ENCODE measurements at places on chromosomes 11 and 22.
A peak's percentile ranks its signal among the peaks of the same experiment; 100 is the strongest.

DNA sequence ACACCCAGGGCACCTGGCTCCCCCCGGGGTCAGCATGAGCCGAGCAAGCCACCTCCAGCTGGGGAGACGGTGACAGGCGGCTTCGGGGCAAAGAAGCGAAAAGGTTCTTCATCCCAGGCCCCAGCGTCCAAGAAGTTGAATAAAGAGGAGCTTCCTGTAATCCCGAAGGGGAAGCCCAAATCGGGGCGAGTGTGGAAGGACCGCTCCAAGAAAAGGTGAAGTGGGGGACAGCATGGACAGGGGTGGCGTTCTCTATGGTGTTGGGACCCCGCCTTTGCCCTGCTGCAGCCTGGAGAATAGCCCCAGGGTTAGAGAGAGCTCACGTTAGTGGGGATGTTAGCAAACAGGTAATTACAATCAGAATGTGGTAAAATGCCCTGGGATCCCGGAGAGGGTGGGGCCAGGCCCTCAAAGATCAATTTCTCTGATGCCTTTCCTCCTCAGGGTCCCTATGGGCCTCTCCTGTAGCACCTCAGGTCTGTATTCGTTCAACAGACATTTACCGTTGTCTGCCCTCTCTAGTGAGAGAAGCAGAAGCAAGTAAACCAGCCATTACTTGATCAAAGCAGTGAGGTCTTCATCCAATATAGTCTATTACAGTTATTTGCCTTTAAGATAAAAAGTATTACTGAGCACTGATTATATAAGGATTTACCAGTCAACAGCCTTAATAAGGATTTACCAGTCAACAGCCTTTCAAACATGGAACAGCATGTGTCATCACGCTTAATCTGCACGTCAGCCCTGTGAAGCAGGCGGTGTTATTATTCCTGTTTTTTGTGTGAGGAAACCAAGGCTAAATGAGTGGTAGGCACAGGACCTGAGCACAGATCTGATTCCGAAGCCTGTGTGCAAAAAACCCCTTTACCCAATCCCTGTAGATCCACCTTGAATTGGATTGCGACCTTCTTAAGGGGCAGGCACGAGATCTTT lies 1.0 kb downstream of the CCDC86 start:
- no peak for DNase-seq

GRCh38 chr22:41768430-41768829 lies 32.0 kb upstream of the CCDC134 start:
- DNase-seq, result no peak

- no peak for DNase-seq
Observed at GRCh38 chr11:74559110-74559933, 33.1 kb upstream of the POLD3 start.

DNA sequence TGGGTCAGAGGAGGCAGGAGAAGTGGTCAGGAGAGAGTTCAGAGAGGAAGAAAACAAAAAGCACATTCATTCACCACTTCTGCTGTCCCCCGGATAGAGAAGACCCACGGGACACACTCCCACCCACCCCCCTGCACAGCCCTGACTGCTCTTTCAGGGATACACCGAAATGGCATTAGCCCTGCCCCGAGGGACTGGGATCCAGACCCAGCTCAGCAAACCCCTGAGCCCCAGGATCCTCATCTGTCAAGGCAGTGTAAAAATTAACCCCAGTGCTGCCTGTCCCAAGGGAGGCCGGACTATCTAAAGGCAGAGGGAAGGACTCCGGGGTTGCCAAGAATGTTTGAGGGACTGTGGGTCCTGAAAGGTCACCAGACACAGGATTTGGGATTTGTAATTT lies 31.2 kb downstream of the TPBGL start:
- DNase-seq, result no peak

DNA sequence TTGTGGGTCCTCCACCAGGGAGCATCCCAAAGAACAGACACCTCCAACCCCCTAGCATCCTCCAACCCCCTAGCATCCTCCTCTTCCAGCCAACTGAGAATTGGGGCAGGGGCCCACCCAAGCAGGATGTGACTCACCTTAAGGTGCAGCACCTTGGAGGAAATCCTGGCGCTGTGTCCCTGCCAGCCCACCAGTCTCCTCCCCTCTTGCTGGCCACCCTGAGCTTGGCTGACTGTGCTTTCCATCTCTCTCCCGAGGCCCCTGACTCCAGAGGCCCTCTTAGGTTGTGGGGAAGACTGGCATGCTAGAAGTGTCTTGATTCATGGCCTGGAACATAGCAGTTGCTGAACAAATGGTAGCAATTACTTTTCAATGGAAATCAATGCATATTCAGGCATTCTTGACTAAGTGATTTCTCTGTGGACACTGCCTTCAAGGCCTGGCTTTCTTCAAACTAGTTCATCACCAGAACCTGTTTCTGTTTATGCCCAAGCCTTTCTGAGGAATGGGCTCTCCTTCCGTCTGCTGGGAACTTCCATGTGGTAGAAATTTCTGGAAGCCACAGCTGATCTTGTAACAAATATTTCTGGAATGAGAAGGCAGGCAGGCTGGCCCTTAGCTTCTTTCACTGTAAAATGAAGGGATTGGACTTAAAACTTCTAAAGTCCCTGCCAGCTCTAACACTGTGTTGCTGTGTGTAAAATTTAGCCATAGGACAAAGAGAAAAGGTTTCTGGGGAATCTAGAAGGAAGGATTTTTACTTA lies 60.5 kb downstream of the CEP164 start:
- DNase-seq, result no peak

DNA sequence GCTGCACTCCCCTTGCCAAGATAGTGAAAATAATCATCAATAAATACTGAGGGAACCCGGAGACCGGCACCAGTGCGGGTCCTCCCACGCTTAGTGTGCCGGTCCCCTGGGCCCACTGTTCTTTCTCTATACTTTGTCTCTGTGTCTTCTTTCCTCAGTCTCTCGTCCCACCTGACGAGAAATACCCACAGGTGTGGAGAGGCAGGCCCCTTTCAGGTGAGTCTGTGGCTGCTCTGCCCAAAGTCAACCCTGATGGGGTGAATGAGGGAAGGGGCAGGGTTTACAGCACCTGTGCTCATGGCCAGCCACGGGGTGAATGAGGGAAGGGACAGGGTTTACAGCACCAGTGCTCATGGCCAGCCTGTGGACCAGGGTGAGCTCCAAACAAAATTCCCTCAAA lies 4.7 kb downstream of the BET1L start:
- no peak for DNase-seq

DNA sequence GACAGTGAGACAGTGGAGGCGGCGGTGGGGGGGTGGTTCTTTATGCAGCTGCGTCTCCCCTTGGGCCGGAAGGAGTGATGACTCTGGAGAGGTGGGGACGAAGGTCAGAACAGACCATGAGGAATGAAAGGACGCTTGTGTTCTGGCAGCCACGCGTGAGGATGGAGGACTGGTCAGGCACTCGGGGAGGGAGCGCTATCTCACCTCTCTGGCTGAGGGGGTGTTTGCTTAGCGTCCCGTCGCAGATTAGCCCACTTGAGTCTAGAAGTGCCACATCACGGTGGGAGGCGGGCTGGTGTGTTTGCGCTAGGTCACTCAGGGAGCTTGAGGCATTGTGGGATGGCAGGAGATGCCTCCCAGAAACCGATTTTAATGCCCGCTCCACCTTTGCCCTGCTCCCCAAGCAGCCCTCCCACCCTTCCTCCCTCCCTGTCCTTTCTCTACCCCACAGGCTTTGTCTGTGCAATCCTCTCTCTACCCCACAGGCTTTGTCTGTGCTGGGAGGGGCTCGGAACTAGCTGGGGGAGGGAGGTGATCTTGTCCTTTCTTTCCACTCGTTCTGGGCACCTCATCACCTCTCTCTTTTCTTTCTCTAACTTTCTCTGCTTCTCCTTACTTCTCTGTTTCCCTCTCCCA lies 97.8 kb downstream of the PKNOX2 start:
- DNase-seq, result no peak

GRCh38 chr11:14026961-14027360 lies 64.4 kb downstream of the SPON1 start:
- no peak for DNase-seq

- DNase-seq, result no peak
Observed at GRCh38 chr11:70727899-70728620, 329.7 kb downstream of the CTTN start.

GRCh38 chr11:65209711-65210360 lies 28.1 kb downstream of the CAPN1 start:
- no peak for DNase-seq

GRCh38 chr11:6498121-6498520 lies 1.0 kb downstream of the DNHD1 start:
- DNase-seq, result no peak

DNA sequence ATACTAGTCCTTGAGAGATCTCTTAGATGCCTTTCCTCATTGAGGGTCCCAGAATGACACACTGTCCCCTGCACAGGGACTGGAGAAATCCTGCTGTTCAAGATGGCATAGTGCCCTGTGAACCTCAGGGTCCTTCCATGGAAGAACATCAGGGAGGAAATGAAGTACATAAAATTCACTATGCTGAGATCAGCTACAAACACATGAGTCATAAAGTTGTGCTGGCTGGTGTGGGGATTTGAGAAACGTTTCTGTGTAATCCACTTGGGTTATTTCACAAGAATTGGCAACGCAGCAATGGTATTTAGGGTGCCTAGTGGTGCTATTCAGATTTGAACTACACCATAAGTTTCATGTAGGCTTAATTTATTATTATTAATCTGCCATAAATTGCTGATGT lies 174.4 kb downstream of the MAML2 start:
- DNase-seq, result no peak

DNA sequence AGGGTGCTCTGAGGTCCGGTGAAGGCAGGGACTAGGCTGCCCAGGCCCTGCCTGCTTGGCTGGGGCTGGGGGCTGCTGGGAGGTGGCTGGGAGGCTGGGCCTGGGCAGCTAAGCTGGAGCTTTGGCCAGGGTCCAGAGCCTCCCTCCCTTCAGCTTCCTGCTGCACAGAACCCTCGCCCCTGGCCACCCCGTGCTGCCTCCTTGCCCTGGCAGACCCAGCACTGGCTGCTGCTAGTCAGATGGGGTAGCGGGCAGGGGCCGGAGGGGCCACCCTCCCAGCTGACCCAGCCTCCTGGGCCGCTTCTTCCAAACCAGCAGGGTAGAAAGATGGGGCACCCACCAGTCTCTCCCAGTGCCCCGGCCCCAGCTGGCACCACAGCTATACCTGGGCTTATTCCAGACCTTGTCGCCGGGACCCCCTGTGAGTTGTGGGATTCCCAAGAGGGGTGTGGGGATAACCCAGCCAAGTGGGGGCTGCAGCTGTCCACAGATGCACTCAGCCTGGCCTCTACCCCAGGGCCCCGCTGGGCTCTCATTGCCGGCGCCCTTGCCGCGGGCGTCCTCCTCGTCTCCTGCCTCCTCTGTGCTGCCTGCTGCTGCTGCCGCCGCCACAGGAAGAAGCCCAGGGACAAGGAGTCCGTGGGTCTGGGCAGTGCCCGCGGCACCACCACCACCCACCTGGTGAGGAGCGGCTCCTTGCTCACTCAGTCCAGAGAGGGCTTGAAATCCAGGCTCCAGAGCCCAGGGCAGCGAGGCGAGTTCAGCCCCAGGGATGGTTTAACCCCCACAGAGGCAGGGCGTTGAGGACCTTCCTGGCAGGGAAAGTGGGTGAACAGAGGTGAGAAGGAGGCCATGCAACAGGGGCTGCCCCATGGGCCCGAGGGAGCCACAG lies at the start of gene SYT8:
SYT8 (plus strand) TSS at position 212 of the 892 bp plus-strand sequence; CDS start at position 328, 116 bp downstream.
- no peak for DNase-seq

DNA sequence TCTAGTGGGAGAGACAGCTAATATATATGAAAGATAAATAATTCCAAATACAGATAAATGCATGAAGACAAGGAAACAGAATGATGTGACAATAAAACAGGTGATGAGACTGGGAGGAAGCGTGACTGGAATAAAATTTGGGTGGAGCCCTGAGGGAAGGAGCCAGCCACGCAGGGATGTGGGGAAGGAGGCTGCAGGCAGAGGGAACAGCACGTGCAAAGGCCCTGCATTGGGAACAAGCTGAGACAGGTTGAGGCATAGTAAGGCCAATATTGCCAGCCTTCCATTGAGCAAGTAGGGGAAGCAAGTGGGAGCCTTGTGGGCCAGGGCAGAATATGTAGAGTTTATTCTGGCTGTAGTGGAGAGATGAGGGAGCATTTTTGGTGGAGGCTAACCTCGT lies 107.5 kb upstream of the CRYBB3 start:
- no peak for DNase-seq

DNA sequence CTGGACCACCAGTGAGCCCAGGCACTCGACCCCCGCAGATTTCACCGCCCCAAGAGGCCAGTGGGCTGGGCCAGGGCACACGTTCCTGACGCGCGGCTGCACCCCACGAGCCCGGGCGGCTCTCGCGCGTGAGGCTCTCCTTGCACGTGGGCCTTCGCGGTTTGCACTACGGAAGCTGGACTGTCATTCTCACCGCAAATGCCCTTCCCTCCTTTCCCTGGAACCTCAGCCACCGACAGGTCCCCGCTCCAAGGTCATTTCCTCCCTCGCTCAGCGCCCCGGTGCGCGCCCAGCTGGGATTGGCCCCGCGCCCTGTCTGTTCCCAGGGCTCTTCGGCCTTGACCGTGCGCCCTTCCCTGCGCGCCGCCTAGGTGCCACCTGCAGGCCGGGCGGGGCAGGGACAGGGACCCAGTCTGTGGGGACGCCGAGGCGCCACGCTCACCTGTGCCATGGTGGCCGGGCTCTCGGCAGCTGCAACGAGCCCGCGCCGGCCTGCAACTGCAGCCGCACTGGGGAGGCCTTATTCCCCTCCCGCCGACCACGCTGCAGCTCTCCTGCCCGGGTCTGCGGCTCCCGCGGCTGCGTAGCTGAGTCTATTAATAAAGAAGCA lies 2.1 kb upstream of the CPT1A start:
- DNase-seq, result peak; percentile 77

DNA sequence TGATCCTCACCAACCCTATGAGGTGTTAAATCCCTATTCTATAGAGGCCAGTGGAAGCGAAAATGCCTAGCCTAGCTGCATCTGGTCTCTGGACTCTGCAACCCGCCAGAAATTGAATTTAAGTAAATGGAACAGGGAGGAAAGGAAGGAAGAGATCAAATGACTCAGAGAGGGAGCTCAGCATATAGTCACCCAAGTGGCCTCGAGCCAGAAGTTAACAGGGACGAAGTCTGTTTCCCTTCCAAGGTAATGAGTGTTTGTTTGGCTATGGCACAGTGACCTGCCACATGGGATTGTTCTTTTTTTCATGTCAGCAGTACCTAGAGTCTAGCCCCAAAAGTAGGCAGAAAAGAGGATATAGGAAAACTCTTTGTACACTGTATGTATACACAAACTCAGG lies 66.3 kb downstream of the PAK1 start:
- no peak for DNase-seq

DNA sequence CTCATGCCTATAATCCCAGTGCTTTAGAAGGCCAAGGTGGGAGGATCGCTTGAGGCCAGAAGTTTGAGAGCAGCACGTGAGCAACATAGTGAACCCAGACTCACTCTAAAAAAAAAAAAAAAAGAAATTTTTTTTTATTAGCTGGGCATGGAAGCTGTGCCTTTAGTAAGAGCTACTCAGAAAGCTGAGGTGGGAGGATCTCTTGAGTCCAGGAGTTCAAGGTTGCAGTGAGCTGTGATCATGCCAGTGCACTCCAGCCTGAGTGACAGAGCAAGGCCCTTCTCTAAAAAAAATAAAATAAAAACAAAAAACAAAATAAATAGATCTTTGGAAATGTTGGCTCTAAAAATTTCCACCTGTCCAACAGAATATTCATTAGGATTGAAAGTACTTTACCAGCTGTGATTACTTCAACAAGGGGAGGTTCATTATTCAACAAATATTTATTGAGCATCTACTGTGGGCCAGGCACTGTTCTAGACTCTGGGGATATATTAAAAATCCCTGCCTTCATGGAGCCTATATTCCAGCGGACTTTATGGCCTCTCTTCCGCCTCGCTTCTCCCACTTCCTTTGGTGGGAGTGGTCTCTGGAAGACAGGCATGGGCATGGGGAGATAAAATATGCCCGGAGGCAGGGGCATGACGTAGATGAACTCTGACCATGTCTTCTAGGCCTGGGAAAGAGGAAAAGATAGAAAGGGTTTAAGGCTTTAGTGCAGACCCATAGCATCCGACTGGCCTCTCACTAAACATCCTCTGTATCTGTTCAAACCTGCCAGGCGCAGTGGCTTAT lies 47.9 kb downstream of the AHNAK start:
- DNase-seq, result no peak
